ENCODE measurements at places on chromosomes 7 and 10.

DNA sequence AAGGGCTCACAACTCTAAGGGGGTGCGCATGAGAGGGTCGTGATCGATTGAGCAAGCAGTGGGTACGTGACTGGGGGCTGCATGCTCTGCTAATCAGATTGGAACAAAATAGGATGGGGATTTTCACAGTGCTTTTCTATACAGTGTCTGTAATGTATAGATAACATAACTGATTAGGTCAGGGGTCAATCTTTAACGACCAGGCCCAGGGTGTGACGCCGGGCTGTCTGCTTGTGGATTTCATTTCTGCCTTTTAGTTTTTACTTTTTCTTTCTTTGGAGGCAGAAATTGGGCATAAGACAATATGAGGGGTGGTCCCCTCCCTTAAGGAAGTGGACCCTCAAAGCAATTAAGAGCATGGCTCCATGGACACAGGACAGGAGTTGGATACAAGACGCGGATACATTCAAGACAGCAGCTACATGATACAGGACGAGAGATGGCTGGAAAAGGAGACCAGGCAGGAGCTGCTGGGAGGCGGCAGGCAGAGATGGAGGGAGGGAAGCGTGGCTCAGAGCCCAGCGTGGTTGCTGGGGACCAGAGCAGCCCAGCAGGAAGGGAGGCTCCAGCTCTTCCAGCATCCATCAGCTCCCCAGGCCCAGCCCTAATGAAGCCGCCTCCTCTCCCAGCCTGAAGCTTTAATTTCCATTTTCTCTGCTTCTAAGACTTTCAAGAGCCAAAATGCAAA is 31.6 kb downstream of the GSDME start:
- no peak for DNase-seq

DNA sequence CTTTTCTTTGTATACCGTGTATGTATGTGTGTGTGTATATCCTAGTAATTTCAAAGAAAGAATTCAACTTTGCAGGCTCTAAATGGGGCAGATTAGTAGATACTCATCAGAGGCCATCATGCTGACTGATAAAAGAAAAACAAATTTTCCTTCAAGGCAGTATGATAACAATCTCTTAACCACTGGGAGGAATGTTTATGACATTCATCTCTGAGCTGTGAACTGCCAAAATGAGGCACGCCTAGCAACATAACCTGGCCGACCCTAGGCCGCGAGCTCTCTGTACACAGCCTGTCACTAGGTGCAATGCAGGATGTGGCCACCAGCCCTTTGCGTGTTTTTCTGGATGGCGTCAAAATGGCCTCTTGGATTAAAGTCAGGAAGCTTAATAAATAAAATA is 343.7 kb upstream of the GALNT17 start:
- peak; percentile 71 for DNase-seq

DNA sequence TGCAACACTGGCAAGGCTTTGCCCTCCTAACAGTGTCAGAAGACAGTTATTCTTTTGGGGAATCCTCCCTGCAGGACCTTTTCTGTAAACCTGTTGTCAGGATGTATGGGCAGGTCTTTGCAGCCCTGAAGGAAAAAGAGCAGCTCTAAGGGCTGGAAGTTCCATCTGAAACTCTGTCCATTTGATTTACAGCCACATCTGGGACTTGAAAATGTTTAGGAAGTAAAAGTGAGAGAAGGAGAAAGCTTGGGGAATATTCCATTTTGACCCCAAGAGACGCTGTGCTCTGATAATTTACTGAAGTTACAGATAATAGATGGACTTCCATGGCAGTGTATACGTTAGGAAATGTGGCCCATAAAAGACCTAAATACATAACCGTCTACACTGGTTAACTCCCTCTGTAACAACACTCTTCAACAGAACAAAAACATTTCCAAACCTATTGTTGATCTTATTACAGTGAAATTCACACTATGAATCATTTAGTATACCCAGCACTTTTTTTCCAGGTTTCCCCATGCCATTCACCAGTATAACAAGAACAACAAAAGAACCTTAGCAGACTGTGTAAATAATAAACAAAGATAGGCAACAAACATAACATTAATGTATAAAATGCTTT is 89.1 kb downstream of the KIAA1549 start:
- DNase-seq = no peak

GRCh38 chr7:1340461-1341360 is 108.0 kb downstream of the UNCX start:
- no peak for DNase-seq

- DNase-seq = no peak
These were observed 319 bp upstream of the MMD2 start for GRCh38 chr7:4959306-4959705.

GRCh38 chr10:116553378-116553980 is 7.7 kb downstream of the PNLIP start:
- no peak for DNase-seq

GRCh38 chr10:104631946-104632345 is 9.1 kb upstream of the SORCS3 start:
- DNase-seq = no peak

- DNase-seq = no peak
These were observed 1005.3 kb upstream of the SORCS1 start for GRCh38 chr10:108169846-108170245.

DNA sequence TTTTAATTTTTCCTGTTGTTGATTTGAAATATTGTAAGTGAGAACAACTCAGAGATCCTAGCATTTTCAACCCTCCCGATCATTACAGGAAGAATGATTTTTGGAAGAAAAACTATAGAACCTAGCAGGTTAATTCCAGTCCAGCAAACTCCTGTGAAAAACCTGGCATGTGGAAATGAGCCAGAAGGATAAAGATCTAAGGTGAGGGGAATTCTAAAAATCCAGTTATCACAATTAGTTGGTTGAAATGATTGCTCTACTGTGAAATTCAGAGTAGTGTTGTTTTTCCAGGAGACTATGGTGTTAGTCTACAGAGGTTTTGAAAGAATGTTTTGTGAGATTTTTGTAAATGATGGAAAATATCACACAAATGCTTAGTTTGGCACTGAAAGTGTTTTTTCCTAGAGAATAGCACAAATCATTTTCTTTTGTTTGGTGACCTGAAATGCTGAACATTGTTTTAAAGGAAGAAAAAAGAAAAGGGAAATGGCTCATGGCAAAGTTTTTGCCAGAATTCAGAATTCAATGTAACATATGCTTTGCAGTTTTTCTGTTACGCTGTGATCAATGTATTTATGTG is 152.4 kb upstream of the SLC26A5 start:
- DNase-seq = no peak

- DNase-seq = no peak
These were observed 2.8 kb upstream of the LBX1 start for GRCh38 chr10:101231912-101232689.

DNA sequence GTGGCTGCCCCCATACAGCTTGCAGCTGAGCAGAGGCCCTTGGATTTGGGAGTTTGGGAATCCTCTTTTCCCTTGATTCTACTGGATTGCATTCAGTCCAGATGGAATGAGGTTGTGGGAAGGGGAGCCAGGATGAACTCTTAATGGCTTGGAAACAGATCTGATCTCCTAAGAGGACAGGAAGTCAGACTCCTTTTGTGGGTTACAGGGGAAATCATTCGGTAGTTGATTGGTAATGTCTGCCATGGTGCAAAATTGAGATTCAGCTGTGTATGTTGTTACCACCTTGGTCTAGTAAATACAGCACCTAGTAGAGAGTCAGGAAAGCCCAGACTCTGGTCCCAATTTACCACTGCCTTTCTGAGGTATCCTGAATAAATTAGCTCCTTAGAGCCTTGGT is 144.2 kb upstream of the TNRC18 start:
- no peak for DNase-seq

- DNase-seq = no peak
These were observed 17.9 kb upstream of the EIF3B start for GRCh38 chr7:2336626-2337299.

DNA sequence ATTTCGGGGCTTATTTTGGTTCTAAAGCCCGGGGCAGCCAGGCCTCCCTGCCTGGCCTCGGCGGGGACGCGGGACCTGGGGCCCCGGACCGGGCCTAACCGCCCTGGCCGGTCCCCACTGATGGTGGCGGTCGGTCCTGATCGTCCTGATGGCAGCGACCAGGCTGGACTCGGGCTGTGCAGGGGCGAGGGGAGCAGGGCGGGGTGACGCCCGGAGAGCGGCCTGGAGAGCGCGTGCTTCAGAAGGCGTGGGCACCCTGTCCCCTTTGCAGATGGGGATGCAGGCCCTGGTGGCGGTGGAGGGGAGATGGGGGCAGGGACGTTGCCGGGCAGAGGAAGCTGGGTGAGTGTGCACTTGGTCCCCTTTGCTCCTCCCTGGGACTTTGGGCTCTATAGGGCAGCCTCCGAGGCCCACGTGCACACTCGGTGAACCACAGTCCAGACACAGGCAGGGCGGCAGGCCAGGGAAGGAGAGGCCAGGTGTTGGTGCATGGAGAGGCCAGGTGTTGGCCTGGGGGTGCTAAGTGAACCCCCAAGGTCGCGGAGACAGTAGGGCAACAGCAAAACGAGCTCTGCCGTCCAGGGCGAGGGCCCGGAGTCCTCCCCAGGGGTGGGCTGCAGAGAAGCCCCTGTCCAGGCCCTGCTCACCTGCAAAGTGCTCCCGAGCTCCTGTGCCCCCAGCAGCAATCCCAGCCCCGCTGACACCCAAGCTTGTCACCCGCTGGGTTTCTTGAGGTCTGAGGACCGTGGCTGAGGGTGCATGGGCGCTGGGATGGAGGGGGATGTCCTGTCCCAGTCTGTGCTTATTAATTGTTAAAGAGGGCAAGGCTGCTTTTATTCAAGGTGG is 42.4 kb upstream of the FAM20C start:
- DNase-seq = no peak

GRCh38 chr7:41911792-41912191 is 208.9 kb upstream of the INHBA start:
- DNase-seq = peak; percentile 27

DNA sequence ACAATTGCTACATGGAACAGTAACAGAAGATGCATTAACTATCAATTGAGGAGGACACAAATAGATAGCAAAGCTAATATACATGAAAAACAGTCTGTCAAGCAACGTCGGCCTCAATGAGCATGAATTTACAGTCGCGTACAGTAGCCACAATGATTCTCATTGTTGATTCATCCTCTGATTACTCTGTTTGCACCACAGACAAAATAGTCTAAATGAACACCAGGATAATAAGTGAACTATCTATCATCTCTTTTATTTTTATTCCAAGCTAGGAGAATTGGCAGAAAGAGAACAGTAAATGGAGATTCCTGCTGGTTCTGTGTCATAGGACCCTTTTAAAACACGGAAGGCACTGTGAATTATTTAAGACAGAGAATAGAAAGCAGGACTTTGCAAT is 108.5 kb downstream of the EVX1 start:
- no peak for DNase-seq

GRCh38 chr7:30162622-30163124 is 27.9 kb downstream of the MTURN start:
- DNase-seq = peak; percentile 69

All from M059J (cell line).